ENCODE measurements at places on chromosomes 6 and 20.

DNA sequence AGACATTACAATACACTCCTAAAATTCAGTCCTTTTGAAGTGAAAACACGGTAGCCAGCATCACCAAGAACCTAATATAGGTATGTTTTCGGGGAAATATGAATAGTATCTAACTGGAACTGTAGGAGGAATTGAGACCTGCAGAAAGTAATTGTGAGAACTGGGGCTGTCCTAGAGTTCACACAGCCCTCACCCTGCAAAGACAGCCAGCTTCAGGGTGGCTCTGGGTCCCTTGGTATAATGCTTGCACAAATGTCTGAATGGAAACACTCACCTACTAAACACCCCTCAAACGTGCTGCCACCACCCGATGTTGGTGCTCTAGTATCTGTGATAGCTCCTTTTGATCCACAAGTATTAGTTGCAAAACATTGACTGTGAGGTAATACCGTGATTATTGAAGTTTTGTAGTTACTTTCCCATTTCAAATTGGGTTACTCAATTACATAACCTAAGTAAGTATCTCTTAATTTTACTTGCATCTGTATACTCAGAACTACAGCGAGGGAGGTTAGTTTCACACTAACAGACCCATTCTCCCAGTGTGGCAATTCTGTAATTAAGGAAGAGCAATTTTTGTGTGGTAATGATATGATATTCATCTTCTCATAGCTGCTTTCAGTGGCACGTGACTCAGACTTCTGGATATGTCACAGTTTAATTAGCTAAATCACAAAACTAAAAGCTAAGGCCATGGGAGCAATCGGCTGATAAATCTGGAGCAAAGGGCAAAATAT, 129.5 kb downstream of the INSM1 start:
- no peak for DNase-seq

- no peak for DNase-seq
Observed at GRCh38 chr20:46074006-46074405, 15.8 kb downstream of the NCOA5 start.

GRCh38 chr6:125512621-125513020, 210.9 kb upstream of the HDDC2 start:
- DNase-seq, result no peak

DNA sequence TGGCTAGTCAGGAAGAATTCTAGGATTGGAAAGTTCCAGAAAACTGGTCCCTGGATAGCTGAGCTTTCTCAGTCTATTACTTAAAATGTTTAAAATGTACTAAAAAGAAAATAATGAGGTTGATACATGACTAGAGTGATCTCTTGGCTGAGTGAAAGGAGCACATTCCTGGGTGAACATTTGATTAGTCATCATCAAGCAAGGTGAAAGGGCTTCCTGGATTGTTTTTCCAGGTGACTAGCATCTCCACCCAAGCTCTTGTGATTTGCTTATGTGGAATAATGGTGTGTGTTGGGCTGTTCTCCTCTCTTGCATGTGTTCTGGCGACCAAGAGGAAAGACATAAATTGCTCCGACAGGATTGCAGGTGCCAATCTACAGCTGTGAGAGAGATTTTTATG, 42.9 kb downstream of the PKIB start:
- DNase-seq, result no peak

Data from AG08395 (cell line).